Fibroblast of skin of right quadriceps (primary cell): ENCODE measurements at places on chromosomes 13 and 19.
A peak's percentile ranks its signal among the peaks of the same experiment; 100 is the strongest.

- DNase-seq: no peak
Observed at GRCh38 chr13:98189841-98190505, 12.9 kb upstream of the RNF113B start.

GRCh38 chr13:103168901-103169508 lies 102.8 kb upstream of the SLC10A2 start:
- DNase-seq: no peak

GRCh38 chr19:48746738-48747575 lies at the start of gene IZUMO1:
Gene IZUMO1 (minus strand): TSS chr19:48746909. CDS start chr19:48745859, 1,050 bp downstream.
- peak; percentile 90 for DNase-seq

- peak; percentile 67 for DNase-seq
Observed at GRCh38 chr13:76667551-76667950, 218.7 kb downstream of the KCTD12 start.

- no peak for DNase-seq
Observed at GRCh38 chr13:29384871-29385270, 210.6 kb downstream of the SLC7A1 start.

- no peak for DNase-seq
Observed at GRCh38 chr13:35260316-35260715, 216.2 kb downstream of the MAB21L1 start.

- no peak for DNase-seq
Observed at GRCh38 chr19:19650331-19650730, 6.9 kb upstream of the GMIP start.

GRCh38 chr19:15850385-15850784 lies 34.9 kb upstream of the OR10H1 start:
- DNase-seq: no peak

- DNase-seq: no peak
Observed at GRCh38 chr13:44386913-44387556, 13.4 kb downstream of the SERP2 start.
